ENCODE measurements at places on chromosomes 2 and 18. TPM values are rescaled to one million over a fixed set of nuclear protein-coding genes. Genes with fewer than 3 reads are reported as not detected.

ANO7 gene
- 1.3 TPM for polyA plus RNA-seq

ALK gene
- polyA plus RNA-seq, result 1.4 TPM

RTP5 gene
- not detected for polyA plus RNA-seq

RAD51AP2 gene
- polyA plus RNA-seq, result 0.21 TPM

FIGN gene
- 11.0 TPM for polyA plus RNA-seq

KCNG3 gene
- polyA plus RNA-seq, result 0.60 TPM

TET3 gene
- 21.5 TPM for polyA plus RNA-seq

CCDC85A gene
- polyA plus RNA-seq, result 1.8 TPM

ITPRID2 gene
- polyA plus RNA-seq, result 173 TPM

CEP76 gene
- polyA plus RNA-seq, result 9.2 TPM

KCNG2 gene
- 0.14 TPM for polyA plus RNA-seq

LRRC30 gene
- 1.4 TPM for polyA plus RNA-seq

FAM124B gene
- 2.1 TPM for polyA plus RNA-seq
